ENCODE measurements at places on chromosomes 4 and X.

DNA sequence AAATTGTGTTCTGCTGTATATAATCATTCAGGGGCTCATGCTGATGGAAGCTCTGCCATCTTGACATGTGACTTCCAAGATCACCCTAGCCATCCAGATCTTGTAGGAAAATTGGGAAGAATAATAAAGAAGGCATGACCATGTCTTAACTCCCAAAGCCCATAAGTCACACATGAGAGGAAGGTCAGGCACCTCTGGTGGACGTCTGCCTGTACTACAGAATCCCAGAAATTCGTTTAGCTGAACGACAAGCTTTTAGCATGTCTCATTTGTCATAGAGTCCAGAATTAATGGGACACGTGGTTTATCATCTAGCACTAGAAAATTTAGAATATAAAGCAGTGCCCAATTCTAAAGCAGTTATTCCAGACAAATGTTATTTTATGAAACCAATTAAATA, 212.7 kb downstream of the CENPC start:
- DNase-seq: no peak

DNA sequence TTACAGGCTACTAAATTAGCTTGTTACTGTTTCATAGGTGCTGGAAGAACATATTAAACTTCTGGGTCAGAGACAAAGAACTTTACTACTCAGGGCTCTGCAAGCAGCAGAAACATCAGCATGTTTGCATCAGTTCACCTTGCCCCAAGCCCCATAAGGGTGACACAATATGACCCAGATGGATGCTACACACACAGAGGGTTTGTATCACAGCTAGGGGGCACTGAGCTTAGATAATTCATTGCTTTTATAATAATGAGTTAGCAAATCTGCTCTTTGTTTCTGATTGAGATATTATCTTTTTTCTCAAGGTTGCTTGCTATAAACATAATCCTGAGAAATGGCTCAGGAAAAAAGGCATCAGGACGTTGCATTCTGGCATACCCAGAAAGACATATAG, 4.8 kb upstream of the SYNPO2 start:
- DNase-seq: no peak

DNA sequence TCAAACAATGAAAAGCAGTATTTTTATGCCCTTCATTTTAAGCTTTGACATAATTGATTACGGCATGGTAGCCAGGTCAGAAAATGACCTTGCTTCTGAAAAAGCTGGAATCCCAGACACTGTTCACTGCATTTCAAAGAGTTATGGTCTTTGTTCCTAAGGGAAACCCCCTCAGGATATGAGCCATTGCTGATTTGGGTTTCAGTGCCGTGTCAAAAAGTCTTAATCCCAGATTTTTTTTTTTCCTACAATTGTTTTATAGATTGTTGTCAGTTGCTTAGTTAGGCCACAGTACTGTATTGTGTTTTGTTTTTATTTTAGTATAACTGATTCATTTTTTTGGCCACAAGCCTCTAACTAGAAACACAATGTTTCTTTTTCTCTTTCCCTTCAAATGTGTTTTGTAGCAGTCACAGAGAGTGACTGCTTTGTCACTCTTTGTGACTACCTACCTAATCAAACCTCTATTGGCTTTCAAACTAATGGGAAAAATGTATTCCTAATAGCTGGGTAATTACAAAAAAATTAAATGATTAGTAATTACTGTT, 10.3 kb downstream of the WDR44 start:
- no peak for DNase-seq

DNA sequence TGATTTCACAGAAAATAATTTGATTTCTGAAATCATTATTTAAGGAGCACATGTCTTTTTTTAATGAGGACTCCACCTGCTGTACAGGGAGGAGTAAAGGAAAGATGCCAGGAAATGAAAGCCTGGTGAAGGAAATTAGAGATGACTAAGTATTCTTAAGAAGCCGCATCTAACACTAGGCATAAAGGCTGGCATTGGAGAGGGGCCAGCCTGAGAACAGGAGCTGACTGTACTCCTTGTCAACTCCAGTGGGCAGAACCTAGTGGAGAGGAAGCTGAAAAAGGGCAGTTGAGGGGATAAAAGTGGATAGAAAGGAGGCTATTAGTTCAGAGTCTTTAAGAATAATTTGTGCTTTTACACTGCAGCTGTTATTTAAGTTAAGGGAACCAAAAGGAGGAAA, 393.0 kb downstream of the PPP1R2C start:
- DNase-seq: no peak

DNA sequence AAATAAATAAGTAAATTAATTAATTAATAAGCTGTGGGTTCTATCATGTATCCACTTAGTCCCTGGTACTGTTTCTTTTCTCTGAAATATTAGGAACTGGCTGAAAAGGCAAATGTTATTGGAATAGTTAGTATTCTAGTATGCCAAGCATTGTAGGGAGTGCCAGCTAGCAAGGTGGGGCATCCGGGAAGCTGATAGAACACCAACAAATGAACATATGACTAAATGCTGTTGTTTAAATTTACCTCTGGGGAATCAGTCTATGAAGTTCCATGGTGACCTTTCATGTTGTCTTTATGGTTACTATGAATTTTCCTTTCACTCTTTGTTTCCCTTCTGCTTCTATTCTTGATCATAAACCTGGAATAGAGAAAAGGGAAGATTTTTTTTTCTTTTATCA, 32.7 kb downstream of the NUDT6 start:
- no peak for DNase-seq

- DNase-seq: no peak
Observed at GRCh38 chr4:13992975-13993520, 365.5 kb upstream of the BOD1L1 start.

GRCh38 chr4:185638548-185639301, 103.4 kb upstream of the PDLIM3 start:
- no peak for DNase-seq

DNA sequence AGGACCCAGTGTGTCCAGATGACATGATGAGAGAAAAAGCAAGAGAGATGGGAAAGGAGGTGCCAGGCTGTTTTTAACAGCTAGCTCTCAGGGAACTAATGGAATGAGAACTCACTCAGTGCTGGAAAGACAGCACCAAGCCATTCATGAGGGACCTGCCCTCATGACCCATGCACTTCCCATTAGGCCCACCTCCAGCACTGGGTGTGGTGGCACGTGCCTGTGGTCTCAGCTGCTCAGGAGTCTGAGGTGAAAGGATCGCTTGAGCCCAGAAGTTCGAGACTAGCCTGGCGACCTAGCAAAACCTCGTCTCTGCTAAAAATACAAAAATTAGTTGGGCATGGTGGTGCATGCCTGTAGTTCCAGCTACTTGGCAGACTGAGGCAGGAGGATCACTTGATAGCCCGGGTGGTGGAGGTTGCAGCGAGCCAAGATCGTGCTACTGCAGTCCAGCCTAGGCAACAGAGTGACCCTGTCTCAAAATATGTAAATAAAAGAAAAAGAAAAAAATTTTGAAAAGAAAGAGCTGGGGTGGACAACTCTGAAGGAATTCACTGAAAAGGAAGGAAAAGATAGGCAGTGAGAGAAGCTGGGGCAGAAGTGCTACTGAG, 50.9 kb downstream of the FAM193A start:
- no peak for DNase-seq
